Spinal cord (tissue), 10 donors: ENCODE measurements at places on chromosomes 11 and 22.

GRCh38 chr11:45151362-45151982, 5.0 kb downstream of the PRDM11 start:
- no peak overlapping the region for H3K4me3 ChIP-seq
- H3K36me3 ChIP-seq: peaks cover 8% of the 10 kb centered on the region
- H3K27me3 ChIP-seq: no peaks in the 10 kb centered on the region
- DNase-seq: no peak
- peaks cover 30% of the 10 kb centered on the region for H3K4me1 ChIP-seq

GRCh38 chr11:1348796-1349326, 39.4 kb upstream of the TOLLIP start:
- H3K4me1 ChIP-seq: peaks cover 19% of the 10 kb centered on the region
- no peak overlapping the region for H3K4me3 ChIP-seq
- DNase-seq: no peak

- H3K27me3 ChIP-seq: no peaks in the 10 kb centered on the region
- H3K4me3 ChIP-seq: no peak overlapping the region
- no peak overlapping the region for H3K27ac ChIP-seq
- DNase-seq: peak; percentile 69
These were observed 16.3 kb upstream of the GPR83 start for GRCh38 chr11:94417386-94417987.

DNA sequence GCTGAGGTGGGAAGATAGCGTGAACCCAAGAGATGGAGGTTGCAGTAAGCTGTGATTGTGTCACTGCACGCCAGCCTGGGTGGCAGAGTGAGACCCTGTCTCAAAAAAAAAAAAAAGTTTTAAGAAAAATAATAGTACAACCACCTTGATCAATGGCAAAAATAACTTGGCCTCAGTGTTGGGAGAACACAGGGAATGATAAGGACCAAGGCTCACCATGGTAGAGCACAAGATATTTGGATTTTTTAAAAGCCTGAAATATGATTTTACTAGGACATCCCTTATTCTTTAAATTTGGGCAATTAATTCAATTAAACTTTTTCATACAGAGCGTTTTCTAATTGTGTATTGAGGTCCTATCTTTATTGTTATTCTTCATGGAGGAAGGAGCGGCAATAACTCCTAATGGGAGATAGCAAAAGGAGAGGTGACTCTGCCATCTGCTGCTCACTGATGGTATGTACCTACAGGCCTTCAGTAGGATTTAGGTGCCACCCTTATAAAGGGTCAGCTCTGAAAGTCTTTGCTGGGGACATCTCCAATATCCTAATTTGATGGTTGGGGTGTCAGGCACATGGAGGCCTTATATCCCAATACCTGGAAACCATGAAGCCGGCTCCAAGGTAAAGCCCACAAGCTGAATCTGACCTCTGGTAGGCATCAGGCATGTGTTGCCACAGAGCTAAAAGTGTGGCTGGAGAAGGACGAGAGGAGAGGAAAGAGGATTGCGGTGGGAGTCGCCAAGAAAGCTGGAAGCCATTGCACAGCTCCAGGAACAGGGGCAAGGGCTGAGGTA, 21.9 kb upstream of the POLD3 start:
- no peaks in the 10 kb centered on the region for H3K4me1 ChIP-seq
- no peak overlapping the region for H3K4me3 ChIP-seq
- H3K36me3 ChIP-seq: no peaks in the 10 kb centered on the region
- H3K27me3 ChIP-seq: no peaks in the 10 kb centered on the region
- no peak overlapping the region for H3K27ac ChIP-seq

DNA sequence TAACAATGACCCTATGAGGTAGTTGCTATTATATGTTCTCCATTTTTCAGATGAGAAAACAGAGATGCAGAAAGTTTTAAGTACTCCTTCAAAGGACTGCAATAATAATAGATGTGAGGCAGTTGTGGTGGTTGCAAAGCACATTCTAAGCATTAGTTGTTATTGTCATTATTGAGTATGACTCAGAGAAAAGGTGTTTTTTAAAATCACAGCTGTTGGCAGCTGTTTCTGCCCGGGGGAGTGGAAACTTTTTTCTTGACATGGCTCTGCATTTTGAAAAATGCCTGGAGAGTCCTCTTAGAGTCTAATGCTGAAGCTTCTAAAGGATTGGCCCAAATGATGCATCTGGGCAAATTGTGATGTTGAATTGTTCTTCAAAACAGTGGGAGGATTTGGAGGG, 244.5 kb upstream of the MPPED2 start:
- no peaks in the 10 kb centered on the region for H3K36me3 ChIP-seq
- H3K27ac ChIP-seq: no peak overlapping the region
- DNase-seq: no peak
- H3K27me3 ChIP-seq: no peaks in the 10 kb centered on the region
- no peaks in the 10 kb centered on the region for H3K4me1 ChIP-seq
- no peak overlapping the region for H3K4me3 ChIP-seq

GRCh38 chr11:115452241-115452640, 52.0 kb downstream of the CADM1 start:
- no peak overlapping the region for H3K4me3 ChIP-seq
- no peaks in the 10 kb centered on the region for H3K27me3 ChIP-seq
- DNase-seq: no peak
- no peak overlapping the region for H3K27ac ChIP-seq

GRCh38 chr11:2265396-2265795, 5.0 kb downstream of the ASCL2 start:
- peaks cover 25% of the 10 kb centered on the region for H3K4me1 ChIP-seq
- no peak overlapping the region for H3K4me3 ChIP-seq
- peaks cover 3% of the 10 kb centered on the region for H3K36me3 ChIP-seq
- H3K27ac ChIP-seq: no peak overlapping the region
- DNase-seq: no peak

GRCh38 chr11:125902277-125902926, 604 bp downstream of the PUS3 start:
- peak overlapping the region; percentile 86 for H3K27ac ChIP-seq
- no peaks in the 10 kb centered on the region for H3K27me3 ChIP-seq
- peaks cover 10% of the 10 kb centered on the region for H3K36me3 ChIP-seq
- DNase-seq: peak; percentile 2

- no peak for DNase-seq
- H3K4me1 ChIP-seq: peaks cover 21% of the 10 kb centered on the region
- no peak overlapping the region for H3K4me3 ChIP-seq
- H3K36me3 ChIP-seq: no peaks in the 10 kb centered on the region
- peaks cover 16% of the 10 kb centered on the region for H3K27me3 ChIP-seq
These were observed 59.4 kb upstream of the NNMT start for GRCh38 chr11:114236829-114237228.

GRCh38 chr11:13054278-13054677, 45.2 kb downstream of the RASSF10 start:
- H3K4me3 ChIP-seq: no peak overlapping the region
- no peak overlapping the region for H3K27ac ChIP-seq
- H3K4me1 ChIP-seq: no peaks in the 10 kb centered on the region
- no peaks in the 10 kb centered on the region for H3K27me3 ChIP-seq

- no peaks in the 10 kb centered on the region for H3K27me3 ChIP-seq
- no peak overlapping the region for H3K4me3 ChIP-seq
- DNase-seq: peak; percentile 73
- H3K27ac ChIP-seq: peak overlapping the region; percentile 86
These were observed 11.4 kb downstream of the EHF start for GRCh38 chr11:34632105-34632791.

DNA sequence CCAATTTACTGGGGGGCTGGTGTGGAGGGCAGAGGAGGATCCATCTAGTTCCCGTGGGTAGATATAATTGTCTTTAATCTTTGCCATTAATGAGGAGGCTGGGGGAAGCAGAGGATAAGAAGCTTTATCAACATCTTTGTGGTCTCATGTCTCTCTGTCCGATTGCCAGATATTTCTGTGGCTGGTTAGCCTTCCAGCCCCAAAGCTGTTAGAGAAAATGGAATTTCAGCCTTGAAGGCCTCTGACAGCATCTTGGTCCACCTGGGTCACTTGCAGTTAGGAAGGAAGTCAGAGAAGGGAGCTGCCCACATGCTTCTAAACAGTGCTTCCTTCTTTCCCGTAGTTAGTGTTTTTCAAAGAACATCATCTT, 56.9 kb downstream of the ABTB2 start:
- peaks cover 9% of the 10 kb centered on the region for H3K4me1 ChIP-seq
- no peaks in the 10 kb centered on the region for H3K27me3 ChIP-seq
- no peaks in the 10 kb centered on the region for H3K36me3 ChIP-seq
- no peak overlapping the region for H3K4me3 ChIP-seq
- no peak for DNase-seq
- H3K27ac ChIP-seq: no peak overlapping the region

GRCh38 chr11:93548679-93549319, 5.6 kb upstream of the SMCO4 start:
- H3K27ac ChIP-seq: no peak overlapping the region
- H3K36me3 ChIP-seq: no peaks in the 10 kb centered on the region
- no peak for DNase-seq
- H3K4me1 ChIP-seq: peaks cover 1% of the 10 kb centered on the region

- H3K4me3 ChIP-seq: no peak overlapping the region
- H3K27me3 ChIP-seq: no peaks in the 10 kb centered on the region
- H3K4me1 ChIP-seq: no peaks in the 10 kb centered on the region
- no peak for DNase-seq
- H3K36me3 ChIP-seq: peaks cover 6% of the 10 kb centered on the region
- no peak overlapping the region for H3K27ac ChIP-seq
These were observed 21.3 kb downstream of the SIK2 start for GRCh38 chr11:111623527-111624030.

- H3K4me1 ChIP-seq: peaks cover 7% of the 10 kb centered on the region
- H3K4me3 ChIP-seq: no peak overlapping the region
- no peaks in the 10 kb centered on the region for H3K36me3 ChIP-seq
- H3K27ac ChIP-seq: no peak overlapping the region
- H3K27me3 ChIP-seq: peaks cover 8% of the 10 kb centered on the region
- DNase-seq: no peak
These were observed 20.5 kb downstream of the IGF2 start for GRCh38 chr11:2118677-2119076.
